Activated naive CD8-positive, alpha-beta T cell treated with anti-CD3 and anti-CD28 coated beads, Interleukin-2, amount 10 ng/mL, durations not matched to agents 7 days and 5 days (primary cell): ENCODE measurements at places on chromosomes 3 and 15. TPM values are rescaled to one million over a fixed set of nuclear protein-coding genes. Genes with fewer than 3 reads are reported as not detected.

GRCh38 chr15:71601038-71601834, 209.1 kb upstream of the NR2E3 start:
- no peak for DNase-seq
- H3K27ac ChIP-seq: no peak overlapping the region
- H3K4me3 ChIP-seq: no peak overlapping the region
- no peaks in the 10 kb centered on the region for H3K4me1 ChIP-seq

- no peaks in the 10 kb centered on the region for H3K4me1 ChIP-seq
- H3K27me3 ChIP-seq: peaks cover 5% of the 10 kb centered on the region
- no peak overlapping the region for H3K27ac ChIP-seq
- DNase-seq: no peak
- no peak overlapping the region for H3K4me3 ChIP-seq
Measured at GRCh38 chr15:70835415-70835814, 18.5 kb downstream of the LARP6 start.

DNA sequence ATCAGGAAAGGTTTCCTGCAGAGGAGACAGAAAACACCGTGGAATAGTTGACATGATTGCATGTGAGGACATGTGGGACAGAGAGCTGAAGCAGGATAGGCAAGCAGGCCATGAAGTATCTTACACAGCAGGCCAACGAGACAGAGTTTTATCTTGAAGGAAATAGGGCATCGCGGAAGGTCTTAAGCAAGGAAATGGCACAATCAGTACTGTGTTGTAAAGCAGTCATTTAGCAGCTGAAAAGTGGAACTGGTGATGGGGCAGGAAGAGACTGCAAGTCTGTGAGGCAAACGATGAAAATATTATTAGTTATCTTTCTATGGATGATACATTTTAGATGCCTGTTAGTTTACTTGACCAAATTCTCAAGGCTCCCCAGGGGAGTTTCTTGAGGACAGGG, 535.1 kb downstream of the SOX2 start:
- H3K27me3 ChIP-seq: peaks cover 5% of the 10 kb centered on the region
- no peak overlapping the region for H3K27ac ChIP-seq
- H3K36me3 ChIP-seq: no peaks in the 10 kb centered on the region
- no peaks in the 10 kb centered on the region for H3K4me1 ChIP-seq

- H3K4me1 ChIP-seq: peaks cover 29% of the 10 kb centered on the region
- H3K27me3 ChIP-seq: no peaks in the 10 kb centered on the region
- H3K36me3 ChIP-seq: peaks cover 20% of the 10 kb centered on the region
Measured at GRCh38 chr3:32106929-32107362, 526 bp downstream of the GPD1L start.

GRCh38 chr15:67570875-67571647, 28.6 kb downstream of the MAP2K5 start:
- H3K4me3 ChIP-seq: no peak overlapping the region
- H3K27me3 ChIP-seq: no peaks in the 10 kb centered on the region
- no peak overlapping the region for H3K27ac ChIP-seq
- H3K36me3 ChIP-seq: peaks cover 16% of the 10 kb centered on the region

GRCh38 chr3:41405466-41405865, 206.2 kb downstream of the CTNNB1 start:
- H3K36me3 ChIP-seq: peaks cover 2% of the 10 kb centered on the region
- DNase-seq: no peak
- no peak overlapping the region for H3K4me3 ChIP-seq
- H3K27me3 ChIP-seq: no peaks in the 10 kb centered on the region
- peaks cover 2% of the 10 kb centered on the region for H3K4me1 ChIP-seq

DNA sequence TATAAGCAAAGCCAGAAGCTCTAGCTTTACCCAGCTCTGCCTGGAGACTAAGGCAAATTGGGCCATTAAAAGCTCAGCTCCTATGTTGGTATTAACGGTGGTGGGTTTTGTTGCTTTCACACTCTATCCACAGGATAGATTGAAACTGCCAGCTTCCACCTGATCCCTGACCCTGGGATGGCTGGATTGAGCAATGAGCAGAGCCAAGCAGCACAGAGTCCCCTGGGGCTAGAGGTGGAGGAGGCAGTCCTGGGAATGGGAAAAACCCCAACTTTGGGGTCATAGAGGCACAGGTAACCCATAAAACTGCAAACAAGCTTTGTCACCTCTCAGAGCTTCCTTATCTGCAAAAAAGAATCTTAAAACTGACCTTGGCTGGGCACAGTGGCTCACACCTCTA, 6.6 kb downstream of the RHO start:
- DNase-seq: no peak
- no peak overlapping the region for H3K27ac ChIP-seq
- H3K4me1 ChIP-seq: no peaks in the 10 kb centered on the region
- H3K36me3 ChIP-seq: no peaks in the 10 kb centered on the region

Gene UBE2Q2
- total RNA-seq: 29.7 TPM

Gene IFT122
- 25.9 TPM for total RNA-seq

Gene MAGI1
- total RNA-seq: not detected

Gene ZNF80
- 5.1 TPM for total RNA-seq
